ENCODE measurements at places on chromosomes 16 and 17.

- no peak for DNase-seq
These were observed 3.0 kb upstream of the ZNF213 start for GRCh38 chr16:3131755-3132377.

DNA sequence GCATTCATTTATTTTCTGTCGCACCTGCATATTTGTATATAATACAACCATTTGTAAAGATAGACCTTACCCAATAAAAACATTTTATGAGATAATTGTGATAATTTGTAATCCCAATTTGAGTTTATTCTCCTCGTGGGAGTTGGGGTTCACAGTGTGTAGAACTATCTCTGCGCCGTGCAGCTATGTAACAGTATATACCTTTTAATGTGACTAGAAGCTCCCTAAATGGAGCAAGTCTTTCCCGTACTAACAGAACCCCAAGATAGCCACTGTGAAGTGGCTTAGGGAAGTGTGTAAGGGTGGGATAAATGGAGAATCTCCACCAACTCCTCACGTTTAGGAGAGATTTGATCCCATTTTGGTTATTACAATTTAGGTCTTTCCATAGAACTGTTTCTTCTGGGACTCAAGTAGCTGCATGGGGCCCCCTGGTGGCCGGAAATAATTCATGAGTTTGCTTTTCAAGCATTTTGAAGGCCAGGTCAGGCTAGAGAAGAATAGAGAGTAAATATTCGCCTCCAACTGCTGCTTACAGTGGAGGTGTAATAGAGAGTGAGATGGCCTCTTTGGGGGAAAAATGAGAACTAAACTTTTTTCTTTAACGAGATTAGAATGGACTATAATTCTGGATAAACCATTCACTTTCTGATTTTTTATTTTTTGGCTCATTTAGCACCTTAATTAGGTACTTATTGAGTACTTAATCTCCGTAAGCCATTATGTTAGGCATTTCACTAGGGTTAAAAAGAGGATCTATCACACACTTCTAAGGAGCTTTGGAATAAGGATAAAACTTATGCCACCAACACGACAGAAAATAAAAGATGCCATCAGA lies 4.5 kb downstream of the TMEM100 start:
- DNase-seq: no peak

GRCh38 chr17:7011942-7012254 lies 526 bp upstream of the RNASEK start:
- no peak for DNase-seq

- DNase-seq: no peak
These were observed 127.3 kb upstream of the MON1B start for GRCh38 chr16:77063676-77064016.

DNA sequence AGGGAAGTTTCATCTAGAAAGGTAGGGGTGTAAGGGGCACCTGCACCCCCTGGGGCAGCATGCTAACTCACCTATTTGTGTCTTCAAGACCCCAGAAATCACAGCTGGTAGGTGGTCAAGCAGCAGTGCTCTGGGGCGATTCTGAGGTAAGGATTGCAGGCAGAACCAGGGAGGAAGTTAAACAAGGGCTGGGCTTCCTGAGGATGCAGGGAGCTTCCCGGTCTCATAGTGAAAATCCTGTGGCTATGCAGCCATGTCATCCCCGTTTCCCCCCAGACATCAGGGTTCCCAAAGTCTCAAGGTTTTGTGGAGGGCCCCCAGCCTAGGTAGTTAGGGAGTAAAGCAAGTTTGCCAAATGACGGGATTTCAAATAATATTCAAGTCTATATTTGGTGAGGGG lies 78.5 kb downstream of the C16orf78 start:
- DNase-seq: no peak

DNA sequence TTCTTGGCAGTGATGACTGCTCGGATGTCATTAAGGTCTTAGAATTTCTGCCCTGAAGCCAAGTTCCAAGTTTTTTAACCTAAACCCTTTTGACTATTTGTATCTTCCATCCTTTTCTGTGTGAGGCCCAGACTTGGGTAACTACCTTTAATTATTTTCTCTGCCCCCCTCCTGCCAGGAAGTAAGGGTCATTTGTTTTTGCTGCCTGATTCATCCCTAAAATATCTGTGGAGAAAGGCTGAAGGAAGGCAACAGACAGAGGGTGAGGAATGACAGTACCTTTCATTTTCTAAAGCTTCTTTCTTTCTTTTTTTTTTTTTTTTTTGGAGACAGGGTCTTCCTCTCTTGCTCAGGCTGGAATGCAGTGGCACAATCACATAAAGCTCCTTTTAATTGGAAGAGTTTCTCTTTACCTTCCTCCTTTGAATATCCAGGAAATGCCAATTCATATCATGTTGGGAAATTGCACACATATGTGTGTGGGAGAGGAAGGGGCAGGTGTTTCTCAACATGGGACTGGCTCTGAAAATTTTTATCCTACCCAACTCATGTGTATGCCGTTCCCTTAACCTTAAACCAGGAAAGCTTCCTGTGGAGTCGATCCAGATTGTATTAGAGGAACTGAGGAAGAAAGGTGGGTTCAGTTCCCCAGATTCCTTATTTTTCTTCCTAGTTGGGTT lies 957 bp downstream of the VPS25 start:
- DNase-seq: no peak

DNA sequence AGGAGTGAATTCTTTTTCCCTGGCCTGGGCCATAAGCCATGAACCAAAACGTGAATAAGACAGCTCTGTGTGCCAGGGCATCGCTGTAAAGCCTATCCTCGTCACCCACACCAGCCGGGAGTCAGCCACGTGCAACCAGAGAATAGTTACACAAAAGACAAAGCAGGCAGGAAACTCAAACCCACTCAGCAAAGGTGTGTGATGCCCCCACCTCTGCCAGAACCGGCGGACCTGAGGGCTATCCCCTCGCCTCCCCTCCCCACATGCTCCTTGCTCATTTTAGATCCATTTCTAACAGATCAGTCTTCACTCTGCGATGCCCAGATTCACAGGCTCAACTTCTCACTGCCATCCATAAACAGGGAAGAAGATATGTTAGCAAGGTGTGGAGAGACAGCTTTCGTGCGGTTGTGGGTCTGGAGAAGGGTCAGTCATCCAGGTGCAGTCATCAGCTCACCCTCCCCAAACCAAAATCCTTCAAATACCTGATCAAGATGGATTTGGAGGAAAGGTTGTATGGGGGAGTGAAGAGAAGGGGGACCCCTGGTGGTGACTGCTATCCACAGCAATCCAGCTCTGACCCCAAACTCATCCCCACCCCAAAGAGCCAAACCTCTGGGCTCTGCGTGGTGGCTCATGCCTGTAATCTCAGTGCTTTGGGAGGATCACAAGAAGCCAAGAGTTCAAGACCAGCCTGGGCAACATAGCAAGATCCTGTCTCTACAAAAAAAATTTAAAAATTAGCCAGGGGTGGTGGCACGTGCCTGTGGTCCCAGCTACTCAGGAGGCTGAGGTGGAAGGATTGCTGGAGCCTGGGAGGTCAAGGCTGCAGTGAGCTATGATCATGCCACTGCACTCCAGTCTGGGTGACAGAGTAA lies 219.2 kb downstream of the C16orf78 start:
- DNase-seq: no peak

DNA sequence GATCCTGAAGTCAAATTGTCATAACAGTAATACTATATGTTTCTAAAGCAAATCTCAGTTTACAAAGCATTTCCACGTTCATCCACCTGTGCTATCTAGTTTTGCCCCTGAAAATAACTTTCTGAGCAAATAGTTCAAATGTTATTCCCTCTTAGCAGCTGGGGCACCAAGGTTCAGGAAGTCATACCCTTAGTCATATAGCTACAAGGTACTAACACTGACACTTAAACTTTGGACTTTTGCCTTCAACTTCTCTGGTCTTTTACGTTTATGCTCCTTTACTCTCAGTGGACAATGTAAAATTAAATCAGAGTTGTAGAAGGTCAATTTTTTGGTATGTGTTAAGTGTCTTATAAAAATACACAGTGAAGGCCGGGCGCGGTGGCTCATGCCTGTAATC lies 33.0 kb downstream of the COX11 start:
- no peak for DNase-seq

GRCh38 chr17:9185142-9185541 lies 163.8 kb downstream of the NTN1 start:
- DNase-seq: no peak

DNA sequence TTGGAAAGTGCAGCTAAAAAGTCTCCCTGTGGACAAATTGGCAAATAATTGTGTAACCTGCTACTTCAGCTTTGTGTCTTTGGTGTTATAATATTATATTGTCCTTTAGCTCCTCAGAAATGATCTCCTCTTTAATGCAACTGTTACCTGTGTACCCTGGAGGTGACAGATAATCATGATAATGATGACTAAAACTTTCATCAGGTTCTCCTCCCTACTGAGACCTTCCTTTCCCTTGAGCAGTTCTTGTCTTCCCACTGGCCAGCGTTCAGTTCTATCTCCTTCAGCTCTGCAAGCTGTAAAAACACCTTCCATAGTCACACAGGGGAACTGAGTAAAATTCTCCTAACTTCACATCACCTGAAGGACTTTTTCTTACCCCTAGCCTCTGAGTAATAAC lies 14.7 kb downstream of the KRT12 start:
- DNase-seq: no peak

- DNase-seq: no peak
These were observed 40.8 kb downstream of the ARHGAP27 start for GRCh38 chr17:45391918-45392317.

DNA sequence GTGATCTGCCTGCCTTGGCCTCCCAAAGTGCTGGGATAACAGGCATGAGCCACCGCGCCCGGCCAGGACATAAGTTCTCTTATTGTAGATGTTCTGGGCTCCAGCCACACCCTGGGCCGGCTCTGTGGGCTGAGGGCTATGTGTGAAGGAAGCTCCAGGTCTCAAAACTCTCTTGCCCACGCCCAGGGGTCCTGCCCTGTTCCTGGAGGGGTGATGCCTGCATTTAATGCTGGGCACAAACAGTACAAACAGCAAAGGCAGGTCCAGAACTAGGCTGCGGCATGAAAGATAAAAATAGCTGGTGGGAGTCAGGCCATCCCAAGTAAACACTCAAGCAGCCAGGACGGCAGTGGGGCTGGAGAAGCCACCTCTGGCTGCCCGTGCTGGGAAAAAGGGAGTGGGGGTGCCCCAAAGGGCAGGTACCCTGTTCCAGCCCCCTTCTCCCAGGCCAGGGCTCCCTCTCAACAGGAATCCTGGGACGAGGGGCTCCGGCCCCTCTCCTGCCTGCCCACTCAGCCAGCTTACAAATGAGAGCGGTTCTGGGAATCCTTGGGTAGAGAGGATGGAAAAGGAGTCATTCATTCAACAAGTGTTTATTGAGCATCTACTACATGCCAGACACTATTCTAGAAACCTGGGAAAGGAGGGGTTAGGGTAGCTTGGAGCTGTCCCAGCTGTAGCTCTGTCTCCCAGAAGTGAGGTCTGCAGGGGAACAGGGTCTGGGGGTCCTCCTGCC lies 4.6 kb downstream of the TRIM47 start:
- DNase-seq: no peak

DNA sequence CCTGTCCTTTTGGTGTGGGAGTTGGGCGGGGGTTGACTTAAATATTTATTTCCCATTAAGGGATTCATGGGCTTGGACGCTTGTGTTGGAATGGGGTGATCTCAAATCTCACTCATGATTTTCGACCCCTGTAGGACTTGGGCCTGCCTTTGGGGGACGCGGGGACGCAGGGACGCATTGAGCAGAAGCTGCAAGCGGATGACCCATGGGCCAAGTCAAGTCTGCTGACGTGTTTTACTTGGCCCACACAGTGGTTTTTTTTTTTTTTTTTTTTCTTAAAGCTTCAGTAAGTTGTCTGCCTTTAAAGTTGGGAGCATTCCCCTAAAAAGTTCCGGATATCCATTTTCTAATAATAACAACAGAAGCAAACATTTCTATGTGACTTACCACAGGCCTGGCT lies 28.9 kb downstream of the CMIP start:
- no peak for DNase-seq

DNA sequence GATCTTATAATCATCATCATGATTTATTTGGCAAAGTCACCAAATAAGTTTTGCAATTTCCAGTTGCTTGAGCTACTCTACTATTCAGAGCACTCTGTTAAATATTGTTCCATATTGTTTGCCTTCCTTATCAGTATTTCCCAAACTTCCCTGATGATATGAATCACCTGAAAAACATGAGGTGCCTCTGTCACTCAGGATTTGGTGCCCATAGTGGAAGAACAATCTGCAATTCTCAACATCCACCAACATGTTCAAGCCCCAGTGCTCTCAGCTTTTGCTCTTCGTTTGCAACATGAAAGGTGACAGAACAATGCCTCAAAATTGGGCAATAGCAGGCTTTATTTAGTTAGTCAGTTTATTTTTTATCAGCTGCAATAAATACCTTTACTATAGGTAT lies 28.6 kb upstream of the WSB1 start:
- no peak for DNase-seq

DNA sequence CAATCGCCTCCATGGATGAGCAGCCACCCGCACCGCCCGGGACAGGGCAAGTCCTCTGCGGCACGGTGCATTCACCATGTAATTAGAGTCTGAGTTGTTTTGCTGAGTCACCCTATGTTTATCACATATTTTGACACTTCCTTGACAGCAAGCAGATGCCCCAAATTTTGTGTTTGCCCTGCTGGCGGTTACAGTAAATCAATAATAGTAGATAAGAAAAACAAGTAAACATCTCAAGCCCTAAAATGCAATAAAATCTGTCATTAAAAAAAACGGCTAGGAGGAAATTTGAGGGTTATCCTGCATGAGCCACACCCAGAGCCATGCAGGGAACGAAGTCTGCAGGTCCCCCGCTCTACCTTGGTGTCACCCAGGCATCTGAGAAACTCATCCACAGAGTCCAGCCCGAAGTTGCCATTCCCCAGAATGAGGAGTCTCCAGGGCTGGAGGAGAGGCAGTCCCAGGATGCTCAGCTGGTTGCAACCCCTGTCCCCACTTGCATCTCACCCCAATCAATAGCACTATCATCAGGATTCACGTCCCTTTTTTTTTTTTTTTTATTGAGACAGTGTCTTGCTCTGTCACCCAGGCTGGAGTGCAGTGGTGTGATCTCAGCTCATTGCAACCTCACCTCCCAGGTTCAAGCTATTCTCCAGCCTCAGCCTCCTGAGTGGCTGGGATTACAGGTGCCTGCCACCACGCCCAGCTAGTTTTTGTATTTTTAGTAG lies 16.5 kb upstream of the ST6GALNAC1 start:
- DNase-seq: no peak

GRCh38 chr17:13460261-13461000 lies 141.3 kb downstream of the HS3ST3A1 start:
- DNase-seq: no peak

DNA sequence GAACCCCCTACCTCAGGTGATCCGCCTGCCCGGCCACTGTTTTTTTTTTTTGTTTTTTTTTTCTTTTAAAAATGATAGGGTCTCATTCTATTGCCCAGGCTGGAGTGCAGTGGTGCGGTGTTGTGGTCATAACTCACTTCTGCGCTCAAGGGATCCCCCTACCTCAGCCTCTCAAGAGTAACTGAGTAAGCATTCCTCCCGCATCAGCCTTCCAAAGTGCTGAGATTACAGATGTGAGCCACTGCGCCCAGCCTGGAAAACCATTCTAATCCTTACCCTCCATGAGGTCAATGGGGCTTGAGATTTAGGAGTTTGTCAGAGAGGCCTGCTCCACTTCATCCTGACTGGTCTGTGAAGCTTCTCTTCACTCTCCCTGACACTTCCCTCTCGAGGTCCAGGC lies 12.5 kb downstream of the ERAL1 start:
- no peak for DNase-seq
